ENCODE measurements at places on chromosomes 16 and 17.

DNA sequence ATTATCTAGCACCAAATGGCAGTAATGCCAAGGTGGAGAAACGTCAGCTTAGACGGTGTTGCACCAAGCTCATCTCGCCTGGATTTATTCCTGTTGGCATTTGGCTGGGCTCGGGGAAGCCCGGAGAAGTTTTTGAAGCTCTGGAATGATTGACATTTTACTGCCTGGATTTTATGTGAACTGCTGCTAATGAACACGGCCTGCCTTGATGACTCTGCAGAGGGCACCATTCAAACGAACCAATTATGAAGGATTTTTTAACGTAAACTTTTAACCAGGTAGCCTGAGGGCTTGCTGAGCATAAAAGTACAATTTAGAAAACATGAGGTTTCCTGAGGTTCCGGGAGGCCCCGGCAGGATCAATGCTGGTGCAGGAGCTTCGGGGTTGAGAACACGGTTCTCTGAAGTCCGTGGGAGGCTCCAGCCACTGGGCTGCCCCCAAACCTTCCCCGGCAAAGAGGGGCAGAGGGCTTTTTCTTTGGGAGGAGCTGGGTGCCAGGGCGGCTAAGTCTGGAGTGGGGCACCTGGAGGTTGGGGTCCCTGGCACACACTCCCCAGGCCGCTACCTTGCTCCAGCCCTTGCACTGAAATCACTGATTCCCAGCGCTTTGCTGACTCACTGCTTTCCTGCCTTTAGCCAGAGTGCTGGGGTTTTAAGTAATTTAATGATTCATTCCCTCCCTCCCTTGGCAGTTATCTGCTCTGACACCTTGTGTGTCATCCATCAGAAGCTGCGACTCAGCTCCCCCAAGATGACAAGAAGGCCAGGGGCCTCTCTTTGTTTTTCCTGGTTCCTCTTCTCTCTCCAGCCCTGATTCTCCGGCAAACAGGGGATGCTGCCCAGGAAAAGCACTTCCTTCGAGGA, 161.2 kb upstream of the IRX3 start:
- DNase-seq: no peak
- peaks cover 20% of the 10 kb centered on the region for H3K4me1 ChIP-seq
- no peaks in the 10 kb centered on the region for H3K36me3 ChIP-seq

DNA sequence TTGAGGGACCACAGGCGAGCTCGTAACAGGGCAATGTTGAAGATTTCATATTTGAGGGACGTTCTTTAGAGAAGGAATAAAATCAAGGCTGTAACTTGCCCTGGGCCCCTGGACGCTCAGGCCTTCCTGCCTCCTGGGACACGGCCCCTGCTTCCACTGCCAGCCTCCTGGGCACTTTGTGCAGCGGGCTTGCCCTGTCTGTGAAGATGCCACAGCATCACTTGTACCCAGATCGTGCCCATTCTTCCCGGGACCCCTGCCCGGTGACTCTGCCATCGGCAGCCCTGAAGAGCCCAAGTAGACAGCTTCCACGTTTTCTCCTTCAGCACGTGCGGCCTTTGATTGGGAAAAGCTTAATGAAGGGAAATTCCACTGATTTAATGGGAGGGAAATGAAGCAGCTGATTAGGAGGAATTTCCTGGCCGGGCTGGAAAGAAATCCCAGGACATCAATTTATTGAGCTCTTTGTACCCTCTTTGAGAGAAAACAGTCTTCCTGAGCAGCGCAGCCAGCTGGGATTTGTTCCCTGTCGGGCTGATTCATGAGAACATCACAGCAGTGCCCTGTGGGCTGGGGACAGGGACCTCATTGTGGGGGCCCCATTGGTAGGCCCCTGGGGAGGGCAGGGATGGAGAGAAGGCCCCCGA, 71.5 kb downstream of the CRISPLD2 start:
- DNase-seq: no peak
- peak overlapping the region; percentile 47 for H3K27ac ChIP-seq
- H3K4me3 ChIP-seq: no peak overlapping the region

- H3K4me3 ChIP-seq: no peak overlapping the region
- H3K27me3 ChIP-seq: no peaks in the 10 kb centered on the region
- no peak overlapping the region for H3K27ac ChIP-seq
- no peak for DNase-seq
These were observed 82.1 kb upstream of the CLEC18B start for GRCh38 chr16:74503412-74503811.

- no peak overlapping the region for H3K4me3 ChIP-seq
- H3K27ac ChIP-seq: no peak overlapping the region
- H3K27me3 ChIP-seq: no peaks in the 10 kb centered on the region
- no peaks in the 10 kb centered on the region for H3K36me3 ChIP-seq
- no peak for DNase-seq
These were observed 25.2 kb downstream of the CNGB1 start for GRCh38 chr16:57945740-57946138.

GRCh38 chr17:66760324-66760723, 74.6 kb upstream of the CACNG5 start:
- no peaks in the 10 kb centered on the region for H3K4me1 ChIP-seq
- no peaks in the 10 kb centered on the region for H3K27me3 ChIP-seq
- no peak for DNase-seq
- no peak overlapping the region for H3K27ac ChIP-seq
- H3K4me3 ChIP-seq: no peak overlapping the region

DNA sequence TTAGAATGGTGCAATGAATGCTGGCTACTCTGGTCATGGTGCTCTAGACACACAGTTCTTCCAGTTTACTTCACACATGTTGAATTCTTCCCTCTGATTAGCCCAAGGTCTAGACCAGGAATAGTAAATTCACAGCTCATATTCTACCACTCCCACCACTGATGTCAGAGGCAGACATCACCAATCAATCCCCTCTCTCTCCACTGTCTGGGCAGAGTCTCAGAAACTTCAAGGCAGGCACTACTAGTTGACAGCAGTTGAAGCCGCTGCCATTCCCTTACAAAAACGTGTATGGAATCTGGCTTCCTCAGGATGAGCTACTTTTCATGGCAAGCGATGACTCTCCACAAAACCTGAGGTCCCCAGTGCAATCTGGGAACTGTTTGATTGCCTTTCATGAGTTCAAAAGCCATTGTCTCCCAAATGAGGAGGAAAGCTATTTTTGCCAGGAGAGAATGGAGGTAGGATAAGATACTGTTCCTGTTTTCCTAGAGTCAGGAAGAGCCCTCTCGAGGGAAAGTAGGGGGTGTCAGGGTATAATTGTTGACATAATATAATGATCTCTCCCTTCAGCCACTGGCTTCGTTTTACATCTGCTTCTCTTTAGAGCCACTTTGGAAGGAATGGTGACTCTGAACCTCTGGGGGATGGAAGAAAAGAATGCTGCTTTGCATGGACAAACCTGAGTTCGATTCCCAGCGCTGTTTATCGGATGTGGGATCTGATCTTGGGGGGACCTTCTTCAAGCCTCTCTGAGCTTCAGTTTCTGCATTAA, 90.0 kb downstream of the FOXL1 start:
- H3K4me3 ChIP-seq: no peak overlapping the region
- no peak for DNase-seq
- H3K4me1 ChIP-seq: peaks cover 12% of the 10 kb centered on the region
- no peaks in the 10 kb centered on the region for H3K36me3 ChIP-seq
- H3K27ac ChIP-seq: no peak overlapping the region
- no peaks in the 10 kb centered on the region for H3K27me3 ChIP-seq

GRCh38 chr16:56749672-56750491, 20.0 kb downstream of the NUP93 start:
- H3K27me3 ChIP-seq: no peaks in the 10 kb centered on the region
- no peak for DNase-seq
- no peak overlapping the region for H3K27ac ChIP-seq
- peaks cover 12% of the 10 kb centered on the region for H3K4me1 ChIP-seq

GRCh38 chr16:89912627-89913026, 6.0 kb upstream of the MC1R start:
- peaks cover 24% of the 10 kb centered on the region for H3K36me3 ChIP-seq
- H3K4me1 ChIP-seq: peaks cover 13% of the 10 kb centered on the region
- no peak for DNase-seq
- H3K27me3 ChIP-seq: no peaks in the 10 kb centered on the region
- no peak overlapping the region for H3K27ac ChIP-seq

DNA sequence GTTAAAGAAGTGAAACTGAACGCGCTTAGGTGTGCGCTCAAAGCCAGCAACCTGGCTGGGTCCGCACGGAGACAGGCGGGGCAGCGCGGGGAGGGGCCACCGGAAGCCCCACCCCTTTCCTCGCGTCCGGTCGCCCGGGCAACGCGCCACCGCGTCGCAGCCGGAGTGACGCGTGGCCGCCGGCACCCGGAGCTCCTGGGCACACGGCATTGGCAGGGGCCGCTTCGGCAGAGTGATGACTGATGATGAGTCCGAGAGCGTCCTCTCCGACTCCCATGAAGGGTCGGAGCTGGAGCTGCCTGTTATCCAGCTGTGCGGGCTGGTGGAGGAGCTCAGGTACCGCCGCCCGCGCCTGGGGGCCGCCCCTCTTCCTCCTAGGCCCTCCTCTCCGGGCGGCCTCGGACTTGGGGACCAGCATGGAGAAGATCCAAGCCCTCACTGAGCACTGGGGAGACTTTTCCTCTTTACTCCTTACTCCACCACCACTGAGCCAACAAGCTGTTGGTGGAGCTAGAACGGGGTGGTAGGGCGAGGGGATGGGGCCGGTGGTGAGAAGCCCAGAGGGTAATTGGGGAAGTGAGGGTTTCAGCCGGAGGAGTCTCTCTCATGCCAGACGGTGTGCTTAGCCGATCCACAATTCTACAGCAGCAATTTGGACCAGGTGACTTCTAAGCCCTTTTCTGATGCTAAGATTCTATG, 44.9 kb downstream of the PRSS54 start:
- H3K4me1 ChIP-seq: peaks cover 13% of the 10 kb centered on the region
- no peaks in the 10 kb centered on the region for H3K27me3 ChIP-seq
- H3K36me3 ChIP-seq: no peaks in the 10 kb centered on the region
- DNase-seq: no peak

DNA sequence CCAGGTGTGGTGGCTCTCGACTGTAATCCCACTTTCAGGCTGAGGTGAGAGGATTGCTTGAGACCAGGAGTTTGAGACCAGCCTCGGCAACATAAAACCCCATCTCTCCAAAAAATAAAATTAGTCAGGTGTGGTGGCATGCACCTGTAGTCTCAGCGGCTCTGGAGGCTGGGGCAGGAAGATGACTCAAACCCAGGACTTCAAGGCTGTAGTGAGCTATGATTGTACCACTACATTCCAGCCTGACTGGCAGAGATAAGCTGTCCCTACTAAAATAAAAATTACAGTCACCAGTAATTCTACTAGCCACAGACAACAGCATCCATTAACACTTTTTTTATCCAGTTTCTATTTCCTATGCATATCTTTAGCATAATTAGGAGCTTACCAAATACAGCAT, 176.3 kb downstream of the CPPED1 start:
- no peaks in the 10 kb centered on the region for H3K36me3 ChIP-seq
- no peak overlapping the region for H3K27ac ChIP-seq
- H3K4me3 ChIP-seq: no peak overlapping the region
- no peak for DNase-seq

GRCh38 chr17:81240761-81241160, 1.6 kb downstream of the NDUFAF8 start:
- H3K36me3 ChIP-seq: no peaks in the 10 kb centered on the region
- no peak overlapping the region for H3K27ac ChIP-seq
- no peaks in the 10 kb centered on the region for H3K27me3 ChIP-seq
- H3K4me1 ChIP-seq: peaks cover 52% of the 10 kb centered on the region
- no peak overlapping the region for H3K4me3 ChIP-seq

DNA sequence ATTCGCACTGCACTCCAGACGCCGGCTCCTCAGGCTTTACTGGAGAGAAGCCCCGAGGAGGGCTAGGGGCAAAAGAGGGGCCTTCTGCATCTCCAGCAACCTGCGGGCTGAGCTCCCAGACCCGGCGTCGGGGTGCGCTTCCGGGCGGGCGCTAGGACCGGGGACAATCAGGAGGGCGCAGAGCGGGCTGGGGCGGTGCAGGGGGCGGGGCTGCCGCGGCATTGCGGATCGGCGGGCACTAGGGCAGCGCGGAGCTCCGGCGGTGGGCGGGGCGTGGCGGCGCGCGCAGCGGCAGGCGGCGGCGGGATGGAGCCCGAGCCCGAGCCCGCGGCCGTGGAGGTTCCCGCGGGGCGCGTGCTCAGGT, at the start of gene TSEN54:
TSS of gene TSEN54 (plus strand) at position 274 of the 364 bp plus-strand sequence. CDS start at position 307, 33 bp downstream.
- peaks cover 10% of the 10 kb centered on the region for H3K36me3 ChIP-seq
- H3K4me1 ChIP-seq: peaks cover 52% of the 10 kb centered on the region
- H3K4me3 ChIP-seq: peak within 1 kb of the TSS; percentile 82
- peak within 1 kb of the TSS; percentile 92 for H3K27ac ChIP-seq
- no peak for DNase-seq

GRCh38 chr17:17070931-17071330, 28.7 kb downstream of the MPRIP start:
- no peak overlapping the region for H3K4me3 ChIP-seq
- no peak for DNase-seq
- peaks cover 59% of the 10 kb centered on the region for H3K4me1 ChIP-seq
- H3K27me3 ChIP-seq: no peaks in the 10 kb centered on the region
- H3K27ac ChIP-seq: no peak overlapping the region

GRCh38 chr17:37092071-37092470, 143.3 kb downstream of the AATF start:
- H3K27ac ChIP-seq: no peak overlapping the region
- H3K4me3 ChIP-seq: no peak overlapping the region
- H3K27me3 ChIP-seq: no peaks in the 10 kb centered on the region

DNA sequence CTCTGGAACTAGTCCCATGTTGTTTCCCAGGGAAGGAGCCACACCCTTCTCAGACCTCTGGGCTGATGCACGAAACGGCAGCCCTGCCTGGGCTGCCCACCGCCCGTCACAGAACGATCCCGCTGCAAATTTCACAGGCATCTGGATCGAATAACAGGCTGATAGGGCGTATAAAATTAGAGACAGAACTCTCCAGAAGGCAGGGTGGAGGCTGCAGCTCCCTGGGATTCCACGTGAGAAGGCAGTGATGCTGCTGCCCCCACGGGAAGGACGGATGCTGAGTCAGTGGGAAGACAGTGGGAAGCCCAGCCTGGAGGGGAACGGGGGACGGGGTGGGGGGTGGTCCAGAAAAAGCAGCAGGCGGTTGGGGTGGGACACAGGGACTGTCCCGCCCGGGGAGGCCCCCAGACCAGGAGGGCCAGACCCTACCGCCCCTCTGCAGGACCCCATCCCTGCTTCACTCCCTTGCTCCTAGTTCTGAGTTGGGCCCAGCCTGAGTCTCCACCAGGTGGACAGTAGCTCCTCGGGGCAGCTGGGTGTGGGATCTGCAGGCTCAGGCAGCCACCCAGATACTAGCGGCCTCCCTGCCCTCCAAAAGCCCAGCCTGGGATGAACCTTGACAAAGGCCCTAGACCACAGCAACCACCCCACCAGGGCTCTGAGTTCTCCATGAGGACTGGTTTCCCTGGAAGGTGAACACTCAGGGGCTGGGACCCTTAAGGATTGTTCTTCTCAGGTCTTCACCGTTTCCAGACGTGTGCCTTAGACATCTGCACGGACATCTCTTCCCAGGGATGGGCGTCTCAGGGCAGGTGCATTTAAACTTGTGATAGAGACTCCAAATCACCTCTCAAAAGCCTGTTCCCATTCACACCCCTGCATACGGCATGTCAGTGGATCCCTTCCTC, 117.8 kb downstream of the METRNL start:
- H3K4me3 ChIP-seq: no peak overlapping the region
- no peak for DNase-seq
- H3K4me1 ChIP-seq: peaks cover 82% of the 10 kb centered on the region
- H3K27me3 ChIP-seq: no peaks in the 10 kb centered on the region
